Endodermal cell (in vitro differentiated cells): ENCODE measurements at places on chromosomes 11 and 22.

DNA sequence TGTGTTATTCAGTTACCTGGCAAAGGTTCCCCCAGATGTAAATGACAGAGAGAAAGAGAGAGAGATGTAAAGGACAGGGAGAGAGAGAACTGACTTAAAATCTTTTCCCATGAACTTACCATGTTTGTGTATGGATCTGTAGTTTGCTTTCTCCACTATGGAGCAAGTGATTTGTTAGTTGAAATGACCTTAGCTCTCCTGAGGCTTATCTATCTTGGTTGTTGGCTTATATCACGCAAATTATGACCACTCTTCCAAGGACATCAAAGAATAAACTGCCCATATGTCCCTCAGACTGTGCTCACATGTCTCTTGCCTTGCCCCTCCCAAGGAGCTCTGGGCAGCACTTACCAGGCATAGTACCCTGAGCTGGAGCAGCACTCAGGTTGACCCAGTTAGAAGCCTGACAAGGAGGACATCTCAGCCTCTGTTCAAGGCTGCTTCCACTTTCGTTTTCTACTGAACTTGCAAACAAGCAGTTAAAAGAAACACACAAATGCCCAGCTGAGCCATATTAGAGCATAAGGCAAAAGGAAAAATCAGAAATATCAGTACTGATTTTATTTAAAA, 95.3 kb upstream of the RCN1 start:
- DNase-seq: no peak

DNA sequence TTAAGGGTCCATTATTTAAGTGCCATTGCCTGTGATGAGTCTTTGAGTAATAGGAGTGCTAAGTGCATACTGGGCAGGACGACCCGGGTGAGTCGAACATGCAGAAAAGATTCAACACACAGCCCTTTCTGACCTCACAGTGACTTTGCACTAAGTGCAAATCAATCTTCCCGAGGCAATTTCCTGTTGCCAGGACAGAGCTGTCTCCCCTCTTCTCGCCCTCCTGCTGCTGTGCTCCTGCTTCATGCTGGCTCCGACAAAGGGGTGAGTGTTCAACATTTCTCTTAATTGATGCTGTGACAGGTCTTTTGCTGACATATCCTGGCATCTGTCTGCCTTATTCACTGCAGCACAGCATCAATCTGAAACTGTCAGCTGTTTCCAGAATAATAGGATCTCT, 42.0 kb downstream of the MCHR1 start:
- DNase-seq: peak; percentile 76

- DNase-seq: no peak
Measured at GRCh38 chr11:128734832-128735224, 41.0 kb downstream of the FLI1 start.

DNA sequence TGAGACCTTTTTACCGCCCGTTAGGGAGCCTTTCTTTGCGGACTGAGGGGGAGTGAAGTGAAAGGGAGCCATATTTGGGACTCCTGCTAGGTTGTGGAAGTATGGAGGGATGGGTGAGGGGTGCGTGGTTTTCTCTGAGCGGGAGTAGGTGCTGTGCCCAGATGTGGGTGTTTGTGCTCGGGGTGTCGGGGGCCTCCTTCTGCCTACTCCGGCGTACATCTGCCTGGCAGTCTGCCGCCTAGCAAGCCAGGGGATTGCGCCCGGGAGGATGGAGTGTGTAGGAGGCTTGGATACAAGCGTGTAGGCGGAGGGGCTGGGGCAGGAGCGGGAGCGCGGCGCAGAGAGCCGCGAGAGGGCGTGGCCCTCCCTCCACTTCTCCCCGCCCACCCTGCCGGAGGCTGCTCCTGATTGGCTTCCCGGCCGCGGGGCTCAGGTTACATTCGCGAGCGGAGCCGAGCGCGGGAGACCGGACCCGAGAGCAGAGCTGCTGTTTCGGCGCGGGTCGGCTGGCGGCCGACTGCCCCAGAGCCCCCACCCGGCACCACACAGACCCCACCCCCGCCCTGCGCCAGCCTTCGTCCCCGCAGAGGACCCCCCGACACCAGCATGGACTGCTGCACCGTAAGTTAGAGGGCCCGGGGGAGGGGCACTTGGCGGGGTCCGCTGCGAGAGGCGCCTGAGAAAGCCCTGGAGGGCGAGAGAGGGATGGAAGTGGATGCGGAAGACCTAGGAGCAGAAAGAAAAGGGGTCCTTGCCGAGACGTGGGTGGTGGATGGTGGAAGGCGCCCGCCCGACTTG, at the start of gene NRGN:
Gene NRGN (plus strand): TSS at position 464 of the 798 bp plus-strand sequence. CDS start 143 bp downstream, at position 607.
- DNase-seq: peak; percentile 98

- DNase-seq: no peak
Measured at GRCh38 chr11:116596346-116597260, 176.2 kb downstream of the BUD13 start.

DNA sequence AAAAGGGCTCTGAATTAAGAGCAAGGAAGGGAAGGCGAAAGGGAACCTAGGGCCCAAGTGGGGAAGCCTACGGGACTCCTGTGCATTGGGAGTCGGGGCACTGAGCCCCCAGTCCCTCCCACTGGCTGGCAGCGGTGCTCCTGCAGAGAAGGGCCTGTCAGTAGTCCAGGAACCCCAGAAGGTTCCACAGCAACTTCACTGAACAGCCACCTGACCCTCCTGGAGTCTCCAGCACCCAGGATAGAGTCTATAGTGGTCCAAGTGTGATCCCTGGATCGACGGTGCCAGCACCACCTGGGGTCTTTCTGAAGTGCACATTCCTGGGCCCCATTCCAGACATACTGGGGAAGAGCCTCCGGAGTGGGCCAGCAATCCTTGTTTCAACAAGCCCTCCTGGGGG, 100.0 kb upstream of the B3GAT1 start:
- DNase-seq: peak; percentile 36
